LHCN-M2 (cell line): ENCODE measurements at places on chromosomes 11 and 22.

- DNase-seq: peak; percentile 79
Observed at GRCh38 chr11:11979488-11980117, 28.8 kb downstream of the DKK3 start.

DNA sequence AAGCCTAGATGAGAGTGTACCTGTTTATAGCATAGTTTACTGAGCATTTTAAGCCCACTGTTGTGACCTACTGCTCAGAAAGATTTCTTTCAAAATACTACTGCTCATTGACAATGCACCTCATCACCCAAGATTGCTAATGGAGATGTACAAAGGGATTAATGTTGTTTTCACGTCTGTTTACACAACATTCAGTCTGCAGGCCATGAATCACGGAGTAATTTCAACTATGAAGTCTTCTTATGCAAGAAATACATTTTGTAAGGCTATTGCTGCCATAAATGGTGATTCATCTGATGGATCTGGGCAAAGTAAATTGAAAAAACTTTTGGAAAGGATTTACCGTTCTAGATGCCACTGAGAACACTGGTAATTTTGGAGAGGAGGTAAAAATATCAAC, 112.9 kb downstream of the KIF18A start:
- peak; percentile 31 for DNase-seq

DNA sequence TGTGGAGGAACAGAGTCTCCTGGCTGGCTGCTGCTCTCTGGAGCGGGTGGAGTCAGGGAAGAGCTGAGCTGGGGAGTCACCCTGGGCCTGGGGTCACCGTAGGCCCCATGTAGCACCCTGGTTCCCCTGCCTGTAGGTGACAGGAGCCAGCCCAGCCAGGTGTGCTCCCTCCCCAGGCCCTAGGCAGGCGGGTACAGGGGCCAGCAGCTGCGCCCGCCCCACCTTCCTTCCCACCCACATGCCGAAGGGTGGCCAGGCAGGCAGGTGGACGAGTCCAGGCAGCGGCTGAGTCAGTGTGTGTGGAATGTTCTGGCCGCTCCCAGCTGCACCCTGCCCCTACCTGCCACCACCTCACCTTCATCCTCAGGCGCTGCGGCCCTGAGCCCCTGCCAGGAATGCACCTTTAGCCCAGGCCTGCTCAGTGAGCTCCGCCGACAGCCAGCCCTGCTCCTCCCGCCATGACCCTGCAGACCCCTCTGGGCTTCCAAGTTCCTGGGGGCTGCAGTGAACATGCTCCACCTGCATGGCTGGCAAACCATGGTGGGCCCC, 654 bp upstream of the SYT8 start:
- no peak for DNase-seq

DNA sequence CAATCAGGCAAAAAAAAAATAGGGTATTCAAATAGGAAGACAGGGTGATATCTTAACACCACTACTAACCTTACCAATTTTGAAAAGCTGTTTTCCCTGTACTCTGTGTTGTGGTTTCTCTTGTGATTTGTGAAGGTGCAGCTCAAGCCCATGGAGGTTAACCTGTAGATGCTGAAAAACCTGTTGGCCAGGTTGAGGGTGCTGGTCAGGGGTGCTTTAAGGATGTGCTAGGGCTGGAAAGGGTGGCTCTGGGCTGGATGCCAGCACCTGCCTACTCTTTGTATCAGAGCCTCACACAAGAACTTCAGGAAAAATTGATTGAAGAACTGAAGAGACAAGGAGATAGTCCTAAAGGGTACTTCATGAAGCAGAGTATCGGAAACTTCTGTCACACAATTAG, 18.3 kb upstream of the OR5M8 start:
- DNase-seq: no peak

GRCh38 chr22:20503816-20504215, 3.6 kb upstream of the MED15 start:
- DNase-seq: no peak

- no peak for DNase-seq
Observed at GRCh38 chr11:19984048-19984742, 176.1 kb downstream of the DBX1 start.

DNA sequence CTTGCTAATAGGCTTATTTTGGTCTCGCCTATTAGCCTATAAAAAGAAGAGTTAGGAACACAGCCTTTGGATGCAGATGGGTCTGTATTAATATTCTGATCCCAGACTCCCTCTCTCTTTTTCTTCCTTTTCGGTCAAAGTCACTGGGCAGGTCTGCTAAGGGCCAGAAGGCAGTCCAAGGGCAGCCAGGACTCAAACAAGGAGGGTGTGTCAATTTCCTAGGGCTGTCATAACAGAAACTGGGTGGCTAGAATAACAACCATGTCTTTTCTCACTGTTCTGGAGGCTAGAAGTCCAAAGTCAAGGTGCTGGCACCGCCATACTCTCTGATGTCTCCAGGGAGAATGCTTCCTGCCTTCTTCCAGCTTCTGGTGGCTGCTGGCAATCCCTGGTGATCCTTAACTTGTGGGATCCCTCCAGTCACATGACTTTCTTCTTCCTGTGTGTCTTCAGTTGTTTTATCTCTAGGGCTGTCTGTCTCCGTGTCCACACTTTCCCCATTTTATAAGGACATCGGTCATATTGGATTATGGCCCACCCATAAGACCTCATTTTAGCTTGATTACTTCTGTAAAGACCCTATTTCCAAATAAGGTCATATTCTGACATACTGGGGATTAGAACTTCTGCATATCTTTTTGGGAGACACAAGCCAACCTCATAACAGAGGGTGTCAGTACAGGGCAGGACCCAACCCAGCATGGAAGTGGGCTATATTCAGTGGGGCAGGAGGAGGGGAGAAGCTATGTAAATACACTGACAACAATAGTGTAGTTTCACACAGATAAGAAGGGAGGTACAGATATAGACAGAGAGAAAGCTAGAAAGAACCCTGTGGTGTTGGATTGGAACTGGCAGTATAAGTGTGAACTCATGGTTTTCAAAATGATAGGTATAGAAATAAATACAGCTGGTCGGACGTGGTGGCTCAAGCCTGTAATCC, 5.9 kb upstream of the CSF2RB start:
- DNase-seq: no peak

GRCh38 chr11:77104727-77105126, 2.1 kb downstream of the OMP start:
- no peak for DNase-seq

- no peak for DNase-seq
Observed at GRCh38 chr11:21811572-21811971, 381.3 kb upstream of the ANO5 start.

DNA sequence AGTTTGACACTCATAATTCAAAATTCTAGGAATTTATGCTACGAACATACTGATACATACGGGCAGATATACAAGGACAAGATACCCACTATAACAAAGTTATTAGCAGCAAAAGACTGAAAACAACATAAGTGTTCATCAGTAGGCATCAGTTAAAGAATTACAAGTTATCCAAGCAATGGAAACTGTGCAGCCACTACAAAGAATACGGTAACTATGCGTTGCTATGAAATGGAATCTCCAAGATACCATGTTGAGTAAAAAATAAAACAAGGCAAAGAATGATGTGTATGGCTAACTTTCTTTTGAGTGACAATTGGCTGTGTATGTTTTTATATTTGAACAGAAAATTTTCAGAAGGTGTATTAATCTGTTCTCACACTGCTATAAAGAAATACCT, 151.7 kb downstream of the ADAMTS15 start:
- DNase-seq: no peak

- DNase-seq: no peak
Observed at GRCh38 chr11:44680982-44681597, 45.7 kb upstream of the TSPAN18 start.

GRCh38 chr11:92766698-92767097, 202.8 kb upstream of the MTNR1B start:
- DNase-seq: no peak

- DNase-seq: peak; percentile 25
Observed at GRCh38 chr11:119065369-119065768, 2.2 kb upstream of the VPS11 start.

- no peak for DNase-seq
Observed at GRCh38 chr22:25510876-25511275, 53.6 kb upstream of the GRK3 start.
